Fibroblast of the aortic adventitia (primary cell): ENCODE measurements at places on chromosomes 13 and 19. TPM values are rescaled to one million over a fixed set of nuclear protein-coding genes. Genes with fewer than 3 reads are reported as not detected.

DNA sequence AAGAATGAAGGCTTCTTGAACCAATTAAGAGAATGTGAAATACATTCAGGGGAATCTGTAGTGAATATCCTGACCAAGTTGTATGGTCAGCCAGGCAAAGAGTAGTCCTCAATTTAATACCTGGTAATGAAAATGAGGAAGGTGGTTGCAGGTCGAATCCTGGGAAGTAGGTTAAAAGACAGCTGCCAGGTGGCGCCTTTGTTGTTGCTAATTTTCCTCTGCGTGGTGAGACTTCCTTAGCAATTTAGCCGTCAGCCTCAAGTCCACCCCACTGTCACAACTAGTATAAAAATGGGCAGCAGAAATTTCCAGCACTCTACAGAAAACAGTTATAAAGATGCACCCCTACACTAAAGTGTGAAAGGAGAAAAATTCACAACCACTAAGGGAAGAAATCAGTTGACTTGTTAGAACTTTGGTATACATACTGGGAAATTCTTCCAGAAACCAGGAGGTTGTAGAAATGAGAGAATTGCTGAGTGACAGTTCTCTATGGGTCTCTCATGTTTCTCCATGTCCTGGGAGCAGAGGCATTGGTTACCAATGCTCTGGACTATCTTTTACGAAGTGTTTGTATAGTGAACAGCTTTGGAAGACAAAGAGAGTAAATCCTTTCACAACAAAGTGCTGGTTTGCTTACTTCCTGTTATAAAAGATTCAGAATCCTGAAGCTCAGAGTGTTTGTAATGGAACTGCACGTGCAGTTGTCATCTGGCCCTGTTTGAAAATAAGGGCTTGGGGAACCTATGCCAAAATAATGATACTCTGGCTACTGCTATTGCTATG lies 235.9 kb downstream of the NHLRC3 start:
- DNase-seq, result peak; percentile 38

- DNase-seq, result no peak
Measured at GRCh38 chr19:58044391-58044790, 10.6 kb downstream of the ZSCAN1 start.

GRCh38 chr19:32350987-32351348 lies 5.6 kb downstream of the ZNF507 start:
- no peak for DNase-seq

GRCh38 chr19:33221638-33222037 lies 4.0 kb downstream of the SLC7A10 start:
- no peak for DNase-seq

GRCh38 chr13:101429733-101430132 lies 13.4 kb upstream of the NALCN start:
- no peak for DNase-seq

GRCh38 chr13:42967660-42968059 lies 24.4 kb downstream of the EPSTI1 start:
- peak; percentile 15 for DNase-seq

- DNase-seq, result no peak
Measured at GRCh38 chr13:102875256-102875655, 29.4 kb downstream of the ERCC5 start.

GRCh38 chr13:21884299-21884909 lies 213.5 kb downstream of the FGF9 start:
- no peak for DNase-seq

CEACAM19 gene
- 1.3 and 2.5 TPM in 2 replicates for total RNA-seq

DNA sequence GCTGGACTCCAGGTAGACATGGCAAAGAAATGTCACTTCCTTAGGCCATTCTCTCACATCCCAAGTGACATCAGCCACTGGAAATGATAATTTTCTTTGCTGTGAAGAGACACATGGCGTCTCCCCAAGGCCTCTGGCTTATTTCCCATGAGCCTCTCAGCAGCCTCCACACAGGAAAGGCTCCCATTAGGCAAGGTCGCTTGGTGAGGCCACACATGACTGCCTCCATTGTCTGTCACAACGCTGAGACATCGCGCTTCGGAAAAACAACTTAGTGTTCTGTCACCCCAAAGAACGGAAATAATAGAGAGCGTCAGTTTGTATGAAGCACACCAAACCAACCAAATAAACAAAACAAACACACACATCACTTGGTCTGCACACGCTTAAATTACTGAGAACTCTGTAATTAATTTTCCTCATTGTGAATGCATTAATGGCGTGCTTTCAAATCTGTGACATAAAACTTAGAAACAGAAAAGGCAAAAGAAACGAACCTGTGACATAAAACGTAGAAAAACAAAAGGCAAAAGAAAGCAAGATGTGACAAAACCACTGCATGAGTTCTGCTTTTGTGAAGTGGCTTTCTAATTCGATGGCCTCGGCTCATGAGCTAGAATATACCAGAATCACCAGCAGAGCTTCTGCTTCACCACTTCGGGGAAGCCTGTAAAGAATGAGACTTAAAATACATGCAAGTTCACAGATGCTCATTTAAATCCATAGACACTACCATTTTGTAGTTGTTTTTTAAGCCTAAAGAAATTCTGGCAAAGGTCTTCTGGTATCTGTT lies 404.2 kb upstream of the SGCG start:
- DNase-seq, result no peak

KANK2 gene
- total RNA-seq, result 398 and 590 TPM in 2 replicates

MBD3L1 gene
- not detected in 2 replicates for total RNA-seq

- no peak for DNase-seq
Measured at GRCh38 chr13:114011226-114011625, 37.4 kb upstream of the C13orf46 start.

DNA sequence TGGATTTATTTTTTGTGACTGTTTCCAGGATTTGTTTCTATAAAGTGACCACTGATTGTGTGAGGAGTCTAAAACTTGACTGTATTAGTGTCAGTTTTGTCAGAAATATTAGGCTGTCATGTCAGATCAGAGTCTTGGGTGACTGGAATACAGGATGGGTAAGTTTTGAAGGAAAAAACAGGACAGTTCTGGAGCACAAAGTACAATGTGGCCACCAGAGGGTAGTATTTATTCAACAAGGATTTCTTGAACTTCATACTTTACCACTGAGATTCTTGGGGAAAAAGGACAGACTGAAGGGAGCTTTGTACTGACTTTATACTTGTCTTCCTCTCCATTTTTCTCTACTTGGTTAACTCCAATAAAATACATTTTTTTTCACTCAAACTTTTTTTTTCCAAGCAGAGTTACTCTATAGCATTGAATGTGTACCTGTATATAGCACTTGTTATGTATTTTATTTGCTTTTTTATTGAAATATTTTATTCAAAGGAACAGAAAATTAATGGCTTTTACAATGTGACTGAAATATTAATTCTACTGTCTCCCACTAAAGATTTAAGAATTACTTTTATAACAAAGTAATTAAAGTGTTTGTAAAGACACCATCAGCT lies 51.1 kb downstream of the LMO7 start:
- DNase-seq, result peak; percentile 78

DNA sequence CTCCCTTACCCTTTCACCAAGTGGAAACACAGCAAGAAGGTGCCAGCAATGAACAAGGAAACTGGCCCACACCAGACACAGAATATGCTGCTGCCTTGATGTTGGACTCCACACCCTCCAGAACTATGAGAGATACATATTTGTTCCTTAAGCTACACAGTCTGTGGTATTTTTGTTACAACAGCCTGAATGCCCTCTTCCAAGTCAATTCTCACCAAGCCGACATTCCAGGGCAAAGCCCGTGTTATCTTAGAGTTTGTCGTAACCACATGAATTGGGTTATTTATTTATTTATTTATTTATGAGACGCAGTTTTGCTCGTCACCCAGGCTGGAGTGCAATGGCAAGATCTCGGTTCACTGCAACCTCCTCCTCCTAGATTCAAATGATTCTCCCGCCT lies 14.9 kb downstream of the FGF21 start:
- DNase-seq, result peak; percentile 71

DNA sequence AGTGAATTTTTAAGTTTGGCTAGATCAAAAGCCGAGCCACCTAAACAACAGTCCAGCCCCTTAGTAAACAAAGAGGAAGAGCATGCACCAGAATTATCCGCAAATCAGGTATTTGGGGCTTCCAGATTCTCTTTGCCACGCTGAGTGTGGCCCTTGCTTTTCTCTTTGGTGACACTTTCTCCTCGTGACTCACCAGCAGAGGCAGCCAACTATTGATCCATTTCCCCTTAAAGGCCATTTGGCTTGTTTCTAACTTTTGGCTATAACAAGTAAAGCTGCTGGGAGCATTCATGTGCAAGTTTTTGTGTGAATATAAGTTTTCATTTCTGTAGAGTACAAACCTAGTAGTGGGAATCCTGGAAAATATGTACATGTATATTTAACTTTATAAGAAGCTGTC lies 17.6 kb upstream of the WDR88 start:
- no peak for DNase-seq

ZNF585A gene
- total RNA-seq, result 9.1 and 13.4 TPM in 2 replicates

MED29 gene
- 16.2 and 25.7 TPM in 2 replicates for total RNA-seq

DNA sequence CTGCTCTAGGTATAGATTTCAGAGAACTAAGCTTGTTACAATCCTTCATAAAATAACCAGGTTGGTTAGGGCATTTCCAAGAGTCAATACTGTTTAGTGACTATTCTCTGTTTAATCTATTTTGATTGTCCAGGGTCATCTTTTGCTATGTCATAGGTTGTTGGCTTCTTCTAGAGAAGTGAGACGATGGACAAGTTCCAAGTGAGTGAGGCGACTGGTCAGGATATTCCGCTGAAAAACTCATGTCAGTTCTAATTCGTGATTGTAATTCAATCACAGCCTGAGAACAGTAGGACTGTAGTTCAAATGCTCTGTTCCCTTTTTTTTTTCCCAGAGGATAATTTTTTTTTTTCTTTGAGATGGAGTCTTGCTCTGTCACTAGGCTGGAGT lies 15.8 kb upstream of the ALOX5AP start:
- DNase-seq, result no peak

- DNase-seq, result no peak
Measured at GRCh38 chr19:30449078-30449590, 77.0 kb downstream of the ZNF536 start.

KIR2DL3 gene
- not detected in 2 replicates for total RNA-seq

- DNase-seq, result no peak
Measured at GRCh38 chr13:62302341-62302740, 886.7 kb upstream of the PCDH20 start.

DNA sequence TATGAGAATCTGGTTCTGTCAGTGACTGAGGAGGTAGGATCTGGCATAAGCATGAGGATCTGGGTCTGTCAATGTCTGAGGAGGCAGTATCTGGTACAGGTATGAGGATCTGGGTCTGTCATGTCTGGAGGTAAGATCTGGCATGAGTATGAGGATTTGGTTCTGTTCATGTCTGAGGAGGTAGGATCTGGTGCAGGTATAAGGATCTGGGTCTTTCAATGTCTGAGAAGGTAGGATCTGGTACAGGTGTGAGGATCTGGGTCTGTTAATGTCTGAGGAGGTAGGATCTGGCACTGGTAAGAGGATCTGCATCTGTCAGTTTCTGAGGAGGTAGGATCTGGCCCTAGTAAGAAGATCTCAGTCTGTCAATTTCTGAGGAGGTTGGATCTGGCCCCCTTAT lies 12.4 kb upstream of the PDCD2L start:
- peak; percentile 10 for DNase-seq

GRCh38 chr19:40594657-40595091 lies 6.5 kb upstream of the LTBP4 start:
- no peak for DNase-seq

DNA sequence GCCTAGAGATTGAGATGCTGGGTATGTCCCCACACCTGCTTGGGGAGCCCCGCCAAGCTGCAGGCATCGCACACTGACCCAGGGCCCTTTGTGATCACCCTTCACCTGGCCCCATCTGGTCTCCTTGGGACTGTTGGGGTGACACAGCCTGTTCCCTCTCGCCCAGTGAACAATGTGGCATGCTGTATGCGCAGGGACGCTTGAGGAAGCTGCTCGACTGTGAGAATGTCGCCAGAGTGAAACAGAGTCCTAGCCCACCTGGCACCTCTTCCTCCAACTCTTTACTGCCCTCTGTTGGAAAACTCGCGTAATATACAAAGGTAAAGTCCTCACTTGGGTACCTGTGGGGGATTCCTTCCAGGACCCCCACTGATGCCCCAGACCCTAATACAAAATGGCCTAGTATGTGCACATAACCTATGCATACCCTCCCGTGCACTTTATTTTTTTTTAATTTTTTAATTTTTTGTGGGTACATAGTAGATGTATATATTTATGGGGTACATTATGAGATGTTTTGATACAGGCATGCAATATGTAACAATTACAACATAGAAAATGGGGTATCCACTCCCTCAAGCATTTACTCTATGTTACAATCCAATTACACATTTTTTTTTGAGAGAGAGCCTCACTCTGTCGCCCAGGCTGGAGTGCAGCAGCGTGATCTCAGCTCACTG lies 9.0 kb downstream of the BLOC1S3 start:
- no peak for DNase-seq

CGB8 gene
- total RNA-seq, result not detected in 2 replicates

DNA sequence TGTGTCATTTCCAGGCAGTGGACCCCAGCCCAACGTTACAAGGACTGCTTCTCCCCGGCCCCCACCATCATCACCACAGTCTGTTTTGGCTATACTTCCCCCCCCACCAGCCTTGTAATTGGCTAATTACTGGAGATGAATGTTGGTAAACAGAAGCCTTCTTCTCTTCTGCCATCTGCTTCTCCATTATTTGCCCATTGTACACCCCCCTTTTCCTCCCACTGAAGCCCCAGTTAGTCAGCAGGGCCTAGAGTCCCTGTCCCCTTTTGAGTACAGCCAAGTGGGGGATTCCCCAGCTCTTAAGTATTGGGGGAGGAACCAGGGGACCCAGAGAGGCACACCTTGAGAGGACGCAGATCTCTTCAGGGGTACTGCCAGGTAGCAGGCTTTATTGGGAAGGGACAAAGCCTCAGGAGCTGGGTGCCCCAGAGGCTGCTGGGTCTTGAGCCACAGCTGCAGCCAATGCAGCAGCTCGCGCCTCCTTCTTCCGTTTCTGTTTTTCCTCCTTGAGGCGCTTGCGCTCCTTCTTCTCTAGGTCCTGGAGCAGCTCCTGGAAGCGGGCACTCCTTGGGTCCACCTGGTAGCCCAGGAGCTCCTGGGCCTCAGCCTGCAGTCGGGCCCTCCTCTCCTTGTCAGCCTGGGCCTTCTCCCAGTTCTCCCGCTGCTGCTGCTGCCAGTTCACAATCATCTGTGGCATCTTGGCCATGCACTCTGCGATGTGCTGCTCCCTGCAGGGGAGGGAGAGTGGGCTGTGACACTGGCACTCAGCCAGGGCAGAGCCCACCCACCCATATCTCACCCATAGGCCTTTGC lies 3.0 kb downstream of the GADD45GIP1 start:
- DNase-seq, result no peak
